ENCODE measurements at places on chromosomes 4 and X.

GRCh38 chr4:99827454-99827853, 10.8 kb downstream of the DAPP1 start:
- DNase-seq = no peak

DNA sequence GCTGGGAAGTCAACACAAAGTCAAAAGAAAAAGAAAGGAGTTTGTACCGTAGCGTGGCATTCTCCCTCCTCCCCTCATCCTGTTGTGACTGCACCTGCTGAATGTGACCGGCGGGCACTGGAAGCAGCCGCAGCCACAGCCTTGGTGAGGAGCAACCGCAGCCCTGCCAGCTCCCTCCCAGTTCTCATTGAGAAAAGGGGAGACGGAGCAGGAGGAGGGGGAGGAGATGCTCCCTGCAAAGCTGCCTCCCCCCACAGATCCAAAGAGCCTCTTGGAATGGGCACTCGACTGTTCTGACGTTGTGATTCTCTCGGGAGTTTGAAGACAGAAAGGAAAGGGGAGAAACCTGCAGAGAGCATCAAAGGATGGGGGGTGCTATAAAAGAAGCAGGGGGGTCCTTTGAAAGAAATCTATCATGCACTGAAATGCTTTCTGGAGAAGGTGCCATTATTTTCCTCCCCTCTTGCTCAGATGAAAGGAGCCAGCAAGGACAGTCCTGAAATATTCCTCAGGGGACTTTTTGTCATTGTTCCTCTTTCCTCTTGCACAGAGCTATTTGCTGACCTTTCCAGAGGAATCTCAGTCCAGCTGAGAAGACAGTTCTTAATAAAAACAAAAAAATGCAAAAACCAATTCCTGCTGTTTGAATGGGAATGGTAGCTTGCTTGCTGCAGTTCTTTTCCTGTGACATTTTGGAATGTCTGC, 429.7 kb downstream of the MAPK10 start:
- no peak for DNase-seq

DNA sequence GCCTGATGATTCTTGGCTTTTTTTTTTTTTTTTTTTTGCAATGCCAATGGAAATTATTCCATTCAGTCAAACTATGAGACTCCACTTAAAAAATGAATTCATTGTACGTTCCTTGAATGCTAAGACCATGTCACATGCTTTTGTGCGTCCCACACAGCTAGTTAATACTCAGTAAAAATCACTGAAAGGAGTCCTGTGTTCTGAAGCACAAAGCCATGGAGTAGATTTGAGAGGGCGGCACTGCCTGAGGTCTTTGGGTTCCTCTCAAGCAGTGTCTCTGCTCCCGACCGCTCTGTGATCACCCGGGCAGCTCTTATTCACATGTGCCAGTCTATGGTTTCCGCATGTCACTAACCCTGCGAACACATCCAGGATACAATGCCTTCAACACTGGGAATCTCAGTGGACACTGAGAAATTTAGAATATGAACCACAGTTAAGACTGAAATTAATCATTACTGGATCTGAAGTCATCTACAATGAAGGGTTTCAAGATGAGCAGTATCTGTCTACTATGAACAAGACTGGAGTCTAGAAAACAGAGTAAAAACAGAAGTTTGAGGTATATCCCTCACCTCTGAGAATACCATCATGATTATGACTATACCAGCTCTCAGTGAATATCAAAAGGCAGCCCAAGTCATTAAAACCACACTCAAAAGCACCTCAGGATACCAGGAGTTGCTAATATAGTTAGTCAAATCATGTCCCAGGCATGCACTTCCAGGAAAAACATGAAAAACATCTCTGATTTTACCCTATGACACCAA, 193.0 kb downstream of the MGST2 start:
- no peak for DNase-seq

DNA sequence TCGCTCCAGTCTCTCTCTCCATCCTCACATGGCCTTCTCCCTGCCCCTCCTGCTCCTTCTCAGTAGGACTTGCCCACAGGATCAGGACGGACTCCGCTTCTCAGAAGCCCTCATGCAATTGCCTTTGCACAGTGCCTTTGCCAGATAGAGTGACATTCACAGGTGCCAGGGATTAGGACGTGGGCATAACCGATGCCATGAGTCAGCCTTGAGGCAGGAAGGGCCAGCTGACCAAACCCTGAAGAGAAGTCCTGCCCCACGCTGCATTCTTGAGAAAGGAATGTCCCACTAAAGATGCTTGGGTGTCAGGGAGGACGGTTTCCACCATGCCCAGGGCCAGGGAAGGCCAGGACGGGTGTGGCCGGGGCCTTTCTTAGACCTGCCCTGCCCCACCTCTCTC, 6.6 kb upstream of the GRPEL1 start:
- DNase-seq = no peak

- no peak for DNase-seq
Measured at GRCh38 chrX:115939070-115939469, 231.5 kb upstream of the AGTR2 start.

DNA sequence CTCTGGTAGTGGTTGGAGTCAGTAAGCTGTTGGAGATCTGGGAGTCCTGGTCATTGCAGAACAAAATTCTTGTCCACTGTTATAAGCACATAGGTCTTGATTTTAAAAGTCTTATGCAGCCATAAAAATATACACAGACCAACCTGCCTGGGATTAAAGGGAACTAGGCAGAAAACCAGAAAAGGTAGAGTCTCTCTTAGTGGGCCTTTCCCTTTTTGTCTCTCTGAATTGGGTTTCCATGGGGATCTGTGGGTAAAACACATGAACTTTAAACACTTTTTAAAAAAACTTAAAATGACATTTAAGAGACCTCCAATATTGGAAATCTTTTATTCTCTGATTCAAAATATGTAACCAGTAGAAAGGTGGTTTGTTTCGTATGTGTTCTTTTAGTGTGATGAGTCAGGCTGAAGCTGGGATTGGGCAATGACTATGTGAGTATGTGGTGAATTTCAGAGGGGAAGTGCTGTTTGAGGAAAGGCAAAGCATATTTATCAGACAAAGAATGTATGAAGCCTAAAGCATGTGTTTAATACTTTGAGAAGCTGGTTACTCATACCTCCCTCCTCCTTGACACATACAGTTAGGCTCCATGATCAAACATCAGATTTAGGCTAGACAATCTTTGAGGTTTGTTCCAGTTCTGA, 29.6 kb downstream of the SLC16A2 start:
- DNase-seq = no peak

GRCh38 chrX:39710776-39711175, 387.0 kb downstream of the BCOR start:
- DNase-seq = no peak

- no peak for DNase-seq
Measured at GRCh38 chr4:110002326-110002725, 89.6 kb downstream of the EGF start.

DNA sequence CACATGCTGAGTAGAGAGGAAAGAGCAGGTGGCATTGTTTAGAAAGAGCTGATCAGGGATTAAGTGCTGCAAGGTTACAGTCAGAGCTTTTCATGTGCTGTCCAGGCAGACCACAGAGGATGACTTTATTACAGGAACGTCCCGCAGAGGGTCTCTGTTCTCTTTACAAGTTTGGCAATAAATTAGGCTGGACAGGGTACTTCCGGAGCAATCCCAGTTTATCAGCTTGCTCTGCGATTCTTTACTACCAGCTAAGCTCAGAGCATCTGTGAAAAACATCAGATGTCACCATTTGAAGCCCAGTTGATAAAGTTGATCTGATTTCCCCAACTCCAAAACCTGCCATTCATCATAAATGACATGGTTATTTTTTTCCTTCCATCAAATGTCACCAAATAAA, 633.1 kb downstream of the NLGN4X start:
- DNase-seq = no peak

GRCh38 chr4:20172070-20172760, 79.5 kb upstream of the SLIT2 start:
- DNase-seq = no peak

DNA sequence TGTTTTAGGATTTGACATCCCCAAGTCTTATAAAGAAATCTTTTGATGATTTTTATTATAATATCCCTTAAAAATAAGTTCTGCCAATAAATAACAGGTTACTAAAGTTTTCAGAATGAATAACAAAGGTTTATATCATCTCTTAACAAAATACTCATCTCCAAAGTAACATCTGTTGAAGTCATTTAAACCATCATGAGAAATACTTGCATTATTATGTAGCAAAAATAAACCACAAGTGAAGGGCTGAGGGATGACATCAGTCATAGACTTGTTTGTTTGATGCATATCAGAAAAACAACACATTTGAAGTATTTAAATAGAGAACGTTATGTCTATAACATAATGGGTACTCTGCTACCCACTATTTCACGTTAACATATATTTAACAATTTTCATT, 114.9 kb downstream of the SPOCK3 start:
- no peak for DNase-seq

DNA sequence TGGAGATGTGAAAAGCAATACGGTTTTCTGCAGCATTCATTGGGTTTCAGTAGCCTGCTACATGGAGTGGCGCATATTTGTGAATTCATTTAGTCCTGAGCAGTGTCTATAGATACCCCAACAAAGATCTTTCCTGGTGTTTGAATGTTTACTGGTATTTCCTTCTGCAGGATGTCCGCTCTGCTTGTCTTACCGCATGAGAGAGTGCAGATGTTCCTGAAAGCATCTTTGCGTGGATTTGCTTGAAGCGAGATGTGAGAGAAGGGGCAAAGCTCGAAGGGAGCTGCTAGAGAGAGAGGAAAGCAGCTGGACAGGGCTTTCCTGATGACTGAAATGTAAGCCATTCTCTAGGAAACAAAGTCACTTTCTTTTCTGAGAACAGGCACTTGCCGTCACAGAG, 40.9 kb upstream of the GYPA start:
- DNase-seq = no peak

DNA sequence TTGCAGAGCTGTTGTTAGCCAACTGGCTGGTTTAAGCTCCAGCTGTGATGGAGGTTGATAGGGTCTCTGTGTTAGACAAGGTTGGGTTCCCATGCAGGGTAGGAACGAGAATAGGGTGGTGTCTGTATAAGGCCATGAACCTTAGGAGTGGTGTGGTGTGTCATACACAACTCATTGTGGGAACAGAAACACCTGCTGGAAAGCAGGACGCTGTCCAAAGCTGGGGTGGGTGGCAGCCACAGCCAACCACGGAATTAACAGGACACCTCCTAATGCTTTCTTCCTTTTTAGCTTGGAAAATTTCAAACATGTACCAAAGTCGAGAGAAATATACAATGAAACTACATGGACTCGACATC, 94.4 kb downstream of the ARHGAP10 start:
- no peak for DNase-seq

DNA sequence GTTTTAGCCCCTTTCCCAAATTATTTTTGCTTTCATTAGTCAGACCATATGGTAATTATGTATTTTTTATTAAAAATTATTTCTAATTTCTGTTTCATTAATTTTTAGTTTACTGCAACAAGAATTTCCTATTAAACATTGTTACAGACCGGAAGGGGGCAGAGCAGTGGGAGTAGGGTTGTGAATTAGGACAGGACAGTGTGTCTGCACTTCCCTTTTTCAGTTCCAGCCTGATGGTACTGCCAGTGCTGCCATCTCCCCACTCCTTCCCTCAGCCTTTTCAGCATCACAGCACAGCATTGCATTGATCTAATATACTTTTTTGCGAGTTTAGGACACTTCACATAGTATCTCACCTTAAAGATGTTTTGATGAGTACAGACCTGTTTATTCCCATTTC, 76.5 kb downstream of the STIM2 start:
- DNase-seq = no peak

- no peak for DNase-seq
Measured at GRCh38 chrX:48493890-48494364, 14.9 kb upstream of the PORCN start.

- no peak for DNase-seq
Measured at GRCh38 chr4:134078230-134078914, 123.2 kb downstream of the PABPC4L start.

GRCh38 chr4:94934864-94935263, 177.1 kb downstream of the BMPR1B start:
- no peak for DNase-seq

- no peak for DNase-seq
Measured at GRCh38 chr4:54986095-54986846, 139.1 kb downstream of the KDR start.

- no peak for DNase-seq
Measured at GRCh38 chr4:81663368-81663767, 191.7 kb upstream of the RASGEF1B start.

DNA sequence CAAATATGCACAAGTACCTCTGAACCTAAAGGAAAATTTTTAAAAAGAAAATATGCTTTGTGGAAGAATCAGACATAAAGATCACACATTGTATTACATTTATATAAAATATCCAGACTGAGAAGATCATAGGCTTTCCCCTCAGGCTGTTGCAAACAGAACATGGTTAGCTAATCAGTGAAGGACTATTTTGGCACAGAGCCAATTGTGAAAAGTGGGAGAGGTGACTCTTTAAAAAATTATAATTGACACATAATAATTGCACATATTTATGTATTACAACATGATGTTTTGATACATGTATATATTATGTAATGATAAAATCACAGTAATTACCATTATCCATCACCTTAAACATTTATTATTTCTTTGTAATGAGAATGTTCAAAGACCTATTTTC, 44.1 kb upstream of the FOXR2 start:
- no peak for DNase-seq

DNA sequence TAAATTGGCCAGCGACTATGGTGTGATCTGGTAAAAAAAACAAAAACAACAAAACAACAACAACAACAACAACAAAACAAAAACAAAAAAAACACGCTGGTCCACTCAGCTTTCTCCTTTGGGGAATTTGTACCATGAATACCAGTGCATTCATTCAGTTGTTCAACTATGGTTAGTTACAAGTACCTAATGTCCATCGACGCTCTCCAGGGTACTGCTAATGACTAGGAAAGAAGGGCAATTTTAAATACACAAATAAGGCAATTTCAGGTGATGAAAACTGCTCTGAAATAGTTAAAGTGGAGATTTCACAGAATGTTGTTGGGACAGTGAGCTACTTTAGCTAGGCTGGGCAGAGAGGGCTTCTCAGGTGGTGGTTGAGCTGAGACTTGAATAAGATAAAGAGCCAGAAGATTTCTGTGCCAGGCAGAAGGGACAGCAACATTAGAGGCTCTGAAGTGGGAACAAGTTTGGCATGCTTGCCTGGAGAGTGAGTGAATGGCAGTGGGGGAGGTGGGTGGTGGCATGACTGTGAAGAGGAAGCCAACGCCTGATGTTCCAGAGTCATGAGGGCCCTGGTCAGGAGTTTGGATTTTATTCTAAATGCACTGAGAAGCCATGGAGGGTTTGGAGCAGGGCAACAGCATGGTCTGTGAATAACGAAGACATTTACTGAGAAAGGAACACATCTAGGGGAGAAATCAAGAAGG, 45.9 kb upstream of the PGRMC2 start:
- DNase-seq = no peak

GRCh38 chrX:42565739-42566138, 212.2 kb downstream of the PPP1R2C start:
- DNase-seq = no peak
